ENCODE measurements at places on chromosomes 7 and 10.

- no peak for DNase-seq
These were observed 462.5 kb downstream of the PTPRN2 start for GRCh38 chr7:158125091-158125490.

GRCh38 chr10:97050205-97050745 is 135.5 kb downstream of the SLIT1 start:
- no peak for DNase-seq

DNA sequence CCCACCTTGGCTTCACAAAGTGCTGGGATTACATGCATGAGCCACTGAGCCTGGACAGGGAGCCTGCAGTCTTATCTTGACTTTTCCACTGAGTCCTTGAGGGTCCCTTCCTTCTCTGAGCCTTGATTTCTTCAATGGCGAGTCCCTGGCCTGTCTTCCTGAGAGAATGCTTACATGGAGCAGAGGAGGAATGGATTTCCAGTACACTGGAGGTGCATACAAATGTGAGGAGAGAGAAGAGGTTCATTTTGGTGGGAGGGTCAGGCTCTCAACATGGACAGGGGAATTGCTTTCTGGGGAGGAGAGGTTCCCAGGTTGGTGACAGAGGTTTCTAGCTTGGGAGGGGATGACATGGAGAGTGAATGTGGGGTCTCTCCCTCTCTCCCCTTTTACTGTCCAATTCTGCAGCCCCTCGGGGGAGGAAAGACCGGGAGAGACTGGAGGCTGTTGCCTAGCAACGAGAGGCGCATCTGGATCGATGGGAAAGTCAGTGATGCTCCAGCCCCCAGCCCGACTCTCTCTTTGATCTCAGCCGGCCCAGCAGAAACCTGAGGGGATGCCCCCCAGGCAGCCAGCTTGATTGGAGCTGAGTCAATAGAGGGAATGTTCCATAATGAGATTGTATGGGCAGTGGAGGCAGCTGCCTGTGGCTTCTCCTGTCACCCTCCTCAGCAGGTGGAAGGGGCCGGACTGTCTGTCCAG is 14.8 kb downstream of the SRRM3 start:
- DNase-seq, result no peak

DNA sequence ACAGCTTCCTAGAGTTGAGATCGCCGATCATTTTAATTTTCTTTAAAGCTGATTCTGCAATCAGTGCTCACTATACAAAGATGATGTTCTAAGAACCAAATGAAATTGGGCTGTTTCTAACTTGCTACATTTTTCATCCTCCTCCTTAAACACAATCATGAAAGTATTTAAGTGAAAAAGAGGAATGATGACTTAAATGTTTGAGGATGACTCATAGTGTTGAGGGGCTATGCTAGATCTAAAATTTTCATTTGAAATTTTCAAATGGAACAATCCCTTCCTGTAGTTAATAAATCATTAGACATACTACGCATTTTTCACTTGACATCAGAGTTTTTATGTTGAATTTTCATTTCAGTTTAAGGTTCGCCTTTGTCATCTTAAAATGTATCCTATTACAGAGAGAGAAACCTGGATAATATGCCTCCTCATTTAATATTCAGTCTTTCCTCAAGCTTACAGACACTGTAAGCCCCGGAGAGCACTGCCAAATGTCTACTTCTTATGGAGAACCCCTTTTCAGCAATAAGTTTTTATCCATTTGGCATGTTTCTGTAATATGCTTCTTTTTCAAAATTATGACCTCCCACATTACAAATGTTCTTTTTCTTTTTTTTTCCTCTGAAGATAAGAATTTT is 499.6 kb downstream of the MAGI2 start:
- DNase-seq, result no peak

DNA sequence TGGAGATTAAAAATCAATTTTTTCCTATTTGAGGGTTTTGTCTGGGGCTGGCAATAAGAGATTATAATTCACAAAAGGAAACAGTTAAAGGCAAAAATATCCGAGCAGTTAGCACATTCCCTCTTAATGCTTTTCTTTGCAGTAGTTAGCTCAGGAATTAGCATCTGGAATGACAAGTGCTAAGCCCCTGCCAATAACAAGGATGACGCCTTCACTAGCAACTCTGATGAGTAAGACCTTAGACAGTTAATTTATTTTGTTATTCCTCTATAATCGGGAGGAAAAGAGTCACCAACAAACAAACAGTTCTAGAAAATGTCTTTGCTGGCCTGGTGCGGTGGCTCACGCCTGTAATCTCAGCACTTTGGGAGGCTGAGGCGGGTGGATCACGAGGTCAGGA is 151.3 kb downstream of the TRIL start:
- DNase-seq, result no peak

GRCh38 chr10:80156216-80156615 is 23.7 kb downstream of the PLAC9 start:
- DNase-seq, result no peak

GRCh38 chr7:44218418-44219201 is 17.8 kb downstream of the YKT6 start:
- no peak for DNase-seq

DNA sequence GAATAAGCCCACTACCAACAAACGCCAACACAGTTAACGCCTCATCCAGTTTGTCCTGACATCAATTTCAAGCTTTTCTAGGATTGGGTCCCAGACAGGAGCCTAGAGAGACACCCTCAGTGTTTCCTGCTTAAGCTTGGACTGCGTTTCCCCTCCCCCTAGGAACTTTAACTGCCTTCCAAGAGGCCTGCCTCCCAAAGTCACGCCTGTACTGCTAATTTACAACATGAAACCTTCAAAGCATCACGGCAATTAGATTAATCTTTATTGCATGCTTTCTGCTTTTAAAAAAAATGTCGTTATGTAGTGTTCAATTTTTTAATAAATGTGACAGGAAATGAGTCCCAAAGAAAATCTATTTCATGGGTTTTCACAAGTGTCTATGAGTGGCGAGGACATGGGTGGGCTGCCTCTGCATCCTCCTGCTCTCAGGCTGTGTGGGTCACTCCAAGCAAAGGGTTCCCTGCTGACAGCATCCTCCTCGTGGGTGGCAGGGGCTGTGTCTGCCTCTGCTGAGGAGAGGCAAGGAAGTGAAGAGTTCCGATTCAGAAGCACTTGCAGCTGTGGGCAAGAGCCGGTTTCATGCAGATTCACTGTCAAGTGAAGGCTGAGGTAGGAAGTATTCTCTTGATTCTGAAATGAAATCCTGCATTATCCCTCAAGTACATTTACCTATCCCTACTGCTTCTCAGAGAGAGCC is 193.0 kb upstream of the KMT2E start:
- no peak for DNase-seq

- no peak for DNase-seq
These were observed 75.8 kb downstream of the LARP4B start for GRCh38 chr10:855671-856070.
